Chondrocyte (in vitro differentiated cells): ENCODE measurements at places on chromosomes 2 and 18. TPM values are rescaled to one million over a fixed set of nuclear protein-coding genes. Genes with fewer than 3 reads are reported as not detected.
A peak's percentile ranks its signal among the peaks of the same experiment; 100 is the strongest.

- no peak for DNase-seq
These were observed 12.1 kb downstream of the DOCK10 start for GRCh38 chr2:225030203-225030602.

- DNase-seq, result no peak
These were observed 94.3 kb downstream of the TWIST2 start for GRCh38 chr2:238942080-238942725.

DNA sequence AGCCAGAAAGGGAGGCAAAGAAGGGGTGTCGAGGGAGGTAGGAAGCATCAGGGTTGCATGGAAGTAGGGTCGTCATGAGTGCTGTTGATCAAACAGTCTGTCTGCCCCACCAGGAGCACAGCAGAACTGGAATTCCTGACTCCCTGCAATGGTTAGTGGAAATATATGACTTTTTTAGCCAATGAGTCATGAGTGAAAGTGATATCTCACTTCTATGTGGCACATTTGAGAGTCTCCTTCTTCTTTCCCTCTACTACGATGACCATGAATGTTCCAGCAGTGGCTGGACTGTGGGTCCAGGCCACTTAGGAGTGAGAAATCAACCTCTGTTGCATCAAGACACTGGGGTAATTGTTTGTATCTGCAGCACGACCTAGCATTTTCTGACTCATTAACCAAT, 199.5 kb downstream of the TTC32 start:
- DNase-seq, result no peak

DNA sequence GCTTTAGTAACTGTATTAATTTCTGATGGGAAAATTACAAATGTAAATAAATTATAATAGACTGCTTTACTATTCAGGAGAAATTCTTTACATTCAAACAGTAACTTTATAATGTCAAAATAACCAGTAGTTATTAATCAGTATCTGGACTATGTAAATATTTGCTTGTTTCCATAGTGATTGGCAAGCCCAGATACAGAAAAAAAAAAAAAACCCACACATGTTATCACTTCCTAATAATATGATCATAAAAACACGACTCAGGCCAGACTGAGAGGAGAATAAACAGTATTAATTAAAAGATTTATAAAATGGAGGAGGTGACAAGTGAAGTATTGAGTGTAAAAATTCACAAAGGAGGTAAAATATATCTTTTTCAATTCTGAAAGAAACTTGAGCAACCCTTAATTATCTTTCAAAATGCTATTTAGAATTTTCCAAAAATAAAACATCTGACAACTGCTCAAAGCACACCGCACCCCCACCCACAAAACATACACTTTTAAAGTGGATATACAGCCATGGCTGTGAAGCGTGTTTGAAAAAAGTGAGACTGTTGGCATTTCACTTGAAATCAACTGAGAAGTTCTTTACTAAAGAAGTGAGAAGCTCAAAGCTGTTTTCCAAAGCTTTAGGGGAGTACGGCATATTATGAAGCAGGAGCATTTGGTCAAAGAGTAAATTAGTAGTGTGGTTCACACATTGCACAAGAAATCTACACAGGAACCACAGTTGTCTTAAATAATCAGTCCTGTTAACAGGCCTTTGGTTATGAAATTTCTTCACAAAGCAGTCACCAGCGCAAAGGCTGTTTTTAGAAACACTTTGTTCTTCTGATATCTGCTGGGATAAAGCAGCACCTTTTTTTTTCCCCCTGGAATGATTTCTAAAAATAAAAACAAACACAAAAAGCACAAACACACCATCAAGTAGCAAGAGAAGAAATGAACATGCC, 475.8 kb downstream of the TXNL1 start:
- no peak for DNase-seq

Gene CCDC85A
- total RNA-seq, result 0.51 to 5.0 TPM (median 0.70 TPM) in 3 replicates

Gene L3MBTL4
- 0.41 to 1.9 TPM (median 1.0 TPM) in 3 replicates for total RNA-seq

DNA sequence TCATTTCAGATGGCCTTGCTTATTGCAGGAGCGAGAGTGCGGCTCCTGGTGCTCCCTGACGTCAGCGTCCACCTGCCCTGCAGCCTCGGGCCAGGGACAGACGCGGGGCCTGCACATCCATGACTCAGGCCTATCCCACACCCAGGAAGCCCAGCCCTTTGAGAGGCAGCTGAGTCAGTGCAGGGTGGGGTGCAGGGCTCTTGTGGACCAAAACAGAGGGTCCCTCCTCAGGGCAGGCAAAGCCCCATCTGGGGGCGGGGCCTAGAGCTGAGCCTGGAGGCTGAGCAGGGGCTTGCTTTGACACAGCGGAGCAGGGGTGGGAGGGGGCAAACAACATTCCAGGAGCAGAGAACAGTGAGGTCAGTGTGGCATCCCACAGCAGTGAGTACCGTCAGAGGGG, 7.7 kb upstream of the ARHGEF4 start:
- DNase-seq, result peak; percentile 80

DNA sequence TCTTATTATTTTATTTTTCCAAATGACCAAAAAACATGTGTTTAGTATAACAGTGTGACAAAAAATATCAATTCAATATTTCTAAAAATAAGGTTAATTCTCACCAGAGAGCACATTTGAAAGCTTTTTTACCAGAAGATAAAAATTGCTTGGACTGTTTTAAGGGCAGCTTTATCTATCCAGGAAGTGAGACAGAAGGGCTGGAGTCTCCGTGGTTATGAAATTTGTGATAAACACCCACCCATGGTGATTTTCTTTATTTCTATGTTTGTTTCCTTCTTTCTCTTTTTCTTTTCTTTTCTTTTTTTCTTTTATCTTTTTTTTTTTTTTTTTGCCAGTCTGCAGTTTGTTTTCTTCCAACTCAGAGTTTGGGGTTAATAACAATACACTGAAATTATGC, 298.5 kb downstream of the PIEZO2 start:
- no peak for DNase-seq

Gene MC5R
- total RNA-seq, result not detected in 3 replicates

DNA sequence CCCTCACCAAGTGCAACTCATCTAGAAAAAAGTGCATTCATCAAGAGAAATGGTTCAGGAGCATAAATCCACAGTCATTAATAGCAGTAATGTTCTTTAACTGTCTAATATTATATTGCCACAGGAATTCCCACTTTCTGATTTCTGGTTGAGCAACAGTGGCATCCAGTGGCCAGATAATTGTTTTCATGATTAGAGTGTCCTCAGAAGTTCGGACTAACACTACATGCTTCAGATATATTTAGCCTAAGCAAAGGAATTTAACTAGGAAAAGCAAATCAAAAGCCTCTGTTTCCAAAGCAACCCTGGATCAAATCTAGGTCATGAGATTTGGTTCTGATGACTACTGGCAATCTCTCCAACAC, 9.8 kb upstream of the ERBB4 start:
- no peak for DNase-seq

GRCh38 chr18:44521668-44522022, 159.0 kb upstream of the SETBP1 start:
- no peak for DNase-seq

DNA sequence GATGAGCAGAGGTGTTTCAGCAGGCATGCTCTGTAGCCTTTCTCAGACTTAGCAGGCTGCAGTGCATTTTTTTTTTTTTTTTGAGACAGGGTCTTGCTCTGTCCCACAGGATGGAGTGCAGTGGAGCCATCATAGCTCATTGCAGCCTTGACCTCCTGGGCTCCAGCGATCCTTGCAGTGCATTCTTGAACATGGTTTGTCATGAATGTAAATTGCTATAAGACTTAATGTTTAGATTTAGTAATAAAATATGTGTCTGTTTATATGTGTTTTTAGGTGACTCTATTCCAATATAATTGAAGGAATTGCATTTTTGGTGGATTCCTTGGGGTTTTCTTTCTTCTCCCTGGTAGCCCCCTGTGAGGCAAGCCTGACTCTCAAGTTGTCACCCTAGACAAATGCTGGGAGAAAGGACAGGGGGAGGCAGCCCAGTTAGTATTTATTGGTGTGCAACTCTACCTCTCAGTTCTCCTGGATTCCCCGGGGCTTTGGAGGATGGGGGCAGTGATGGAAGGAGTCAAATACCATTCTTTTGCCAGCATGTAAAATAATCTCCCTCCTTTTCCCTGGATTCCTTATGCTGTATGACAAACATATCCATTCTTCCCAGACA, 22.7 kb downstream of the LYPD6B start:
- no peak for DNase-seq

Gene NAGK
- 166 to 185 TPM (median 177 TPM) in 3 replicates for total RNA-seq

Gene ADI1
- 38.0 to 51.2 TPM (median 41.8 TPM) in 3 replicates for total RNA-seq

- no peak for DNase-seq
These were observed 40.3 kb downstream of the INPP5D start for GRCh38 chr2:233100192-233100998.

DNA sequence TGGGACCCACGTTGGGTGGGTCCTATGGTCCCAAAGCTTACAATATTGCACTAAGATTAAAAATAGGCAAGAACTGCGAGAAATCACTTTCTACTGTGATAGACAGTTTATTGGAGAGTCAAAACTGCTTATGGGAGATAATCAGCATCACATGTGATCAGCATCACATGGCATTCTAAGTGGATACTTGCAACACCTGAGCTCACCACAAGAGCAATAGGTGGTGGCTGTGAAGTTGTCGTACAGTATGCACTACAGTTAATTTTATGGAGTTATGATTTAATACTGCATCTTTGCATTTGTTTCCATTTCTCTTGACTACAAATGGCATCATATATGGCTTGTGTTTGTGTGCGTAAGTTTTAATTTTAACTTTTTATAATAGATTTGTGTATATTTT, 11.6 kb downstream of the PNO1 start:
- DNase-seq, result no peak

Gene RIT2
- total RNA-seq, result not detected in 3 replicates

DNA sequence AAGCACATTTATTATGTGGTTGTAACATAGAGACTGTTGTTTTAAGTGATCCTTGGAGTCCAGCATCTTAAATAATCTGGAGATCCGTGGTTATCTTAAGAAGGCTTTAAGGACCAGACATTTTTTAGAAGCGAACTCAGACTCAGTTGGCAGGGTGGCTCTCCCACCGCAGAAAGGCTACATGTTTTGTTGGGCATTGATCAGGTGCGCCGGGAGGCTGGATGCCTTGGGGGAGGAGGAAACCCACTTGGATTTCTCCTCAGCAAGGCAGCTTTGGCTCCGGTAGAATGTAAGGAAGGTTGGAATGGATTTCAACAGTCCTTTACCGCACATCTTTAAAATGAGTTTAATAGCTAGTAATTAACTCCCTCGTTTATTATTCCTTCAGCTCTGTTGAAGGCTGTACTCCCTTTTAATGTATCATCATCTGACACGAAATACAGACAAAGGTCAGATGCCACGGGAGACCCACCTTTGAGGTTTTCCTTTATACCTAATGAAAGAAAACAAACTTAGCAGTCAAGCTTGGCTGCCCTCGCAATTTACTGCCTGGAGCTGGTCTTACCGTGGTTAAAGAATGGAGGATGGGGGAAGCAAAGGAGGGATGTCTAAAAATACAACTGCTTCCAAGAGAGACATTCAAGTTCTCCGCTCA, 1.2 kb downstream of the TMEM200C start:
- DNase-seq, result no peak

Gene SDC1
- total RNA-seq, result 11.4 to 13.2 TPM (median 12.6 TPM) in 3 replicates

GRCh38 chr18:286515-287310, 18.9 kb upstream of the THOC1 start:
- no peak for DNase-seq

- DNase-seq, result peak; percentile 24
These were observed 22.1 kb downstream of the MLPH start for GRCh38 chr2:237509151-237509550.

DNA sequence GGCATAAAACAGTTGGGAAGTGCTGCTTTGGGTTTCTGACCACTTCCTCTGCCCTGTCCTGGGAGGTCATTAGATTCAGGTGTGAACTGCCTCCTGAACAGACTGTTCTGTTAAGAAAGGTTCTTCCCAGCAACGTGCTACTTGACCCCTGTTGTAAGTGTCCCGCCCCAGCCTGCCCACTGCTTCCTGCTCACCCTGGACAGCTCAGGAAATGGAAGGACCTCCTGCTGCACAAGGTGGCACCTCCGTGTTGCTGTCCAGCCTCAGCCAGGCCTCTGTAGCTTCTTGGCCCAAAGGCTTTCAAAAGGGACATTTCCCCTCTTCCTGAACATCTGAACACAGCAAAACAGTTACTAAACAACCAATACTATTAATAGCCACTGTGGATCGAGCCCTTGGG, 5.3 kb downstream of the TOGARAM2 start:
- DNase-seq, result no peak

GRCh38 chr2:137607722-137608318, 356.5 kb upstream of the HNMT start:
- DNase-seq, result no peak

GRCh38 chr2:143629340-143629739, 500.1 kb downstream of the ARHGAP15 start:
- no peak for DNase-seq

Gene SPC25
- total RNA-seq, result 2.8 to 5.2 TPM (median 4.1 TPM) in 3 replicates

DNA sequence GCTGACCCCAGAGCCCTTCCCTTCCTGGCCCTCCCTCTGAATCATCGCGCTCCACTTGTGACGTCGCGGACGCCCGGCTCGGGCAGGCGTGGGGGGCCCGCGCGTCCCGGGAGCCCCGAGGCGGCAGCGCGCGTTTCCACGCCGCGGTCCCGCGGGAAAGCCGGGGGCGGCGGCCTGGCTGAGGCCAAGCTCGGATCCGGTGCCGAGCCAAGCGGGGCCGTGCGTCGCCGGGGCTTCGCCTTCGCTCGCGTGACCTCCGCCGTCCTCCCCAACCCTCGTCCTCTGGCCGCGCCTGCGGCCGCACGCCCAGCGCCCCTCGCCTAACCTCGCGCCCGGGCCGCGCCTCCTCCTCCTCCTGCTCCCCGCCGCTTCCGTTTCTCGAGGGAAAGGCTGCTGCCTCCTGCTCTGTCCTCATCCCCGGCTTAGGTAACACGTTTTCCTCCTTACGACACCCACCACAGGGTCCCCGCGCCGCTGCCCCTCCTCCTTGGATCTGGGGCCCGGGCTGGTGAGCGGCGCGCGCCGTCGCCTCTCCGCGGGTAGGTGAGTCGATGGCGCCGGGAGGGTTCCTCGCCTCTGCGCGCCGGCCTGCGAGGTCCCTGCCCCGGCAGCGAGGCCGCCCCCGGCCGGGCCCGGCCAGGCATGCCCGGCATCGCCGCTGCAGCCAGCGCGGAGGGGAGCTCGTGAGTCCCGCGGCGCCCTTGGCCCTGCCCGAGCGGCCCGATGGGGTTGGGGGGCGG, at the start of gene INPP1:
INPP1 (plus strand) TSS at position 54 of the 740 bp plus-strand sequence. CDS start 16,514 bp downstream, outside the sequence.
- peak; percentile 72 for DNase-seq
